Tibial artery (tissue), 4 donors: ENCODE measurements at places on chromosomes 2 and 18.

DNA sequence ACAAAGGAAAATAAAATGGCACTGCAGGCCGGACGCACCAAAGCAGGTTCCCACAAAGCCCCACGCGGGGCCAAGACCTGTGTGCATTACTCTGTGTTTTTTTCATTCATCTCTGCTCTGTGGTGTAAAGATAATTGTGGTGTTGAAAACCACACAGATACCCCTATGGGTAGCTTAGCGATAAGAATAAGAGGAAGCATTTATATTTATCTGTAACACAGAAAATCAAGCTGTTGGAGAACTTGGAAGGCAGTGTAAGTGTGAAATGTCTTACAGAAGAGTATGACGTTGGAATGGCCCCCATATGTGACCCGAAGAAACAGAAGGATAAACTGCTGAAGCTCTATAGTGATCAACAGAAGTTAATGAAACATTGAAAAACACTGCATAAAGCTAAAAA is 20.3 kb upstream of the MARCO start:
- DNase-seq, result no peak

GRCh38 chr2:51528156-51528555 is 496.2 kb upstream of the NRXN1 start:
- DNase-seq, result no peak

- no peak for DNase-seq
Observed at GRCh38 chr2:237271698-237272652, 142.0 kb downstream of the COL6A3 start.

DNA sequence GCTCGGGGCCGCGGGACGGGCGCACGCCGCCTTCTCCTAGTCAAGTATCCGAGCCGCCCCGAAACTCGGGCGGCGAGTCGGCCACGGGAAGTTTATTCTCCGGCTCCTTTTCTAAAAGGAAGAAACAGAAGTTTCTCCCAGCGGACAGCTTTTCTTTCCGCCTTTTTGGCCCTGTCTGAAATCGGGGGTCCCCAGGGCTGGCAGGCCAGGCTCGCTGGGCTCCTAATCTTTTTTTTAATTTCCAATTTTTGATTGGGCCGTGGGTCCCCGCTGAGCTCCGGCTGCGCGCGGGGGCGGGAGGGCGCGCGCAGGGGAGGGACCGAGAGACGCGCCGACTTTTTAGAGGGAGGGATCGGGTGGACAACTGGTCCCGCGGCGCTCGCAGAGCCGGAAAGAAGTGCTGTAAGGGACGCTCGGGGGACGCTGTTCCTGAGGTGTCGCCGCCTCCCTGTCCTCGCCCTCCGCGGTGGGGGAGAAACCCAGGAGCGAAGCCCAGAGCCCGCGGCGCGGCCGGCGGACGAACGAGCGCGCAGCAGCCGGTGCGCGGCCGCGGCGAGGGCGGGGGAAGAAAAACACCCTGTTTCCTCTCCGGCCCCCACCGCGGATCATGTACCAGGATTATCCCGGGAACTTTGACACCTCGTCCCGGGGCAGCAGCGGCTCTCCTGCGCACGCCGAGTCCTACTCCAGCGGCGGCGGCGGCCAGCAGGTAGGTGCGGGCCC is 617 bp downstream of the FOSL2 start:
- peak; percentile 86 for DNase-seq

GRCh38 chr2:181007086-181007837 is 26.9 kb downstream of the UBE2E3 start:
- no peak for DNase-seq

- no peak for DNase-seq
Observed at GRCh38 chr18:9846162-9846925, 39.4 kb upstream of the TXNDC2 start.

GRCh38 chr2:215793747-215794595 is 219.4 kb downstream of the MREG start:
- DNase-seq, result no peak

GRCh38 chr2:177282181-177282641 is 17.7 kb upstream of the NFE2L2 start:
- no peak for DNase-seq

DNA sequence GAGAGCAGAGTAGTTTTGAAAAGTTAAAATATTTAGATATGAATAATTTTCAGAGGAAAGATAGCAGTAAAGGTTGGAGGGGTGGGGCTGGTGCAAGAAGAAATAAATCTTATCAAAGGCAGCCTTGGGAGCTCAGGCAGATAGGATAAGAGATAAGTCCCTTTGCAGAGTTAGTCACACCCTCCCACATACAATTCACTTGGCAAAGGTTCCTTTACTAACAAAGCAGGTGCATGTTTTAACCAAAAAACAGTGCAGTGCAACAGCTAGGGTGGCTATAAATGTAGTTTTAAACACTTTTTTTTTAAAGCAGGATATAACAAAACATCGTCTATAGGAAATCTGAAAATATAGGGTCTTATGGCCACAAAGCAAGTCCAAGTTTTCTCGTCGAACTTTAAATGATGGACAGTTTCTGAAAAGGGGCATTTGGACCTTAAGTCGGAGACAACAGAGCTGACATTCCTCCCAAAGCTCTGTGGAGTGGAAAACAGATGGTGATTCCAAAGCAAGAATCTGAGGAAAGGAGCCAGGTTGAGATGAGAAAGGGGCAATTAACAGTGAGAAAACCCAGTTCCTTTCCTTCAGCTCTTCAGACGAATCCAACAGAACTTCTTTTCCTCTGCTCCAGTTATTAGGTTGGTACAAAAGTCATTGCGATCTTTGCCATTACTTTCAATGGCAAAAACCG is 53.0 kb downstream of the EPHA4 start:
- no peak for DNase-seq

- DNase-seq, result peak; percentile 56
Observed at GRCh38 chr2:47174733-47175361, 19.7 kb upstream of the STPG4 start.

GRCh38 chr2:145067549-145068030 is 547.7 kb upstream of the ZEB2 start:
- DNase-seq, result no peak

- DNase-seq, result no peak
Observed at GRCh38 chr2:102782933-102783332, 21.1 kb downstream of the TMEM182 start.

GRCh38 chr2:60408811-60409530 is 144.5 kb downstream of the BCL11A start:
- DNase-seq, result no peak

DNA sequence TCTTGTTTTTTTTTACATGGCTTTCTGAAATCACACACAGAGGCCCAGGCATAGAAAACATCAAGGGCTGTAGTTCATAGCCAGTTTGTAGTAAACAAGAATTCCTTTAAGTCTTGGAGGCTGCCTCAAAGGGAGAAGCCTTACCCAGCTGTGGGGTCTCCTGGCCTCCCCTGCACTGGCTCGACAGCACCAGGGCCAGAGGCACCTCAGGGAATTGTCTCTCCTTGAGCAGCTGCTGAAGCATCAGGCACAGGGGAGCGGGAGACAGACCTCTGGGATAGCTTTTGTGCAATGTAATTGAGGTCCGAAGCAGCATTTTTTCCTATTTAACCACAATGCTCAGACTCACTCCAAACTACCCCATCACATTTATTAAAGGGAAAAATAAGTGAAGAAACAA is 209.1 kb downstream of the HRH4 start:
- no peak for DNase-seq

DNA sequence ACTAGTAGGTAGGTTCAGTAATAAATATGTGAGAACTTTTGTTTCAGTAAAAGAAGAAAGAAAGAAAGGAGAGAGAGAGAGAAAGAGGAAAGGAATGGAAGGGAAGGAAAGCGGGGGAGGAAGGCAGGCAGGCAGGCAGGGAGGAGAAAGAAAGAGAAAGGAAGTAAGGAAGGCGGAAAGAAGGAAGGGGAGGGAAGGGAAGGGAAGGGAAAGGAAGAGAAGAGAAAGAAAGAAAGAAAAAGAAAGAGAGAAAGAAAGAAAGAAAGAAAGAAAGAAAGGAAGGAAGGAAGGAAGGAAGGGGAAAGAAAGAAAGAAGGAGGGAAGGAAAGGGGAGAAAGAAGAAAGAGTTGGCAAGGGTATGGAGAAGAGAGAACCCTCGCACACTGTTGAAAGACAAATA is 67.6 kb downstream of the CD226 start:
- DNase-seq, result no peak

GRCh38 chr2:145750144-145750543 is 1230.2 kb upstream of the ZEB2 start:
- DNase-seq, result no peak

DNA sequence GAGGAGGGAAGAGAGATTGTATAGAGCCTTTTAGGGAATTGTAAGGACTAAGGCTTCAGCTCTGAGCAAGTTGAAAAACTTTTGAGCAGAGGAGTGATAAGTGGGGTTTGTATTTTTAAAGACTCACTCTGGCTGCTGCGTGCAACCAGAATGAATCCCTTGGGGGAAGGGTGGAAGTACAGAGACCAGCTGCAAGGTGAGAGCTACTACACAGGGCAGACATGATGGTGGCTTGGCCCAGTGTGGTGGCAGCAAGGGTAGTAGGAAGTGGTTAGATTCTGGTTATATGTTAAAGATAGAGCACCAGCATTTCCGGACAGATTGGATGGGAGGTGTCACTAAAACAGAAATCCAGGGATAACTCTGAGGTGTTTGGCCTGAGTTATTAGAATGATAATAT is 10.1 kb upstream of the SESTD1 start:
- no peak for DNase-seq

GRCh38 chr2:178943745-178944144 is 106.2 kb downstream of the CCDC141 start:
- no peak for DNase-seq

- DNase-seq, result peak; percentile 28
Observed at GRCh38 chr2:222861411-222862105, 722 bp downstream of the ACSL3 start.

- no peak for DNase-seq
Observed at GRCh38 chr2:233929352-233930022, 12.3 kb downstream of the TRPM8 start.

DNA sequence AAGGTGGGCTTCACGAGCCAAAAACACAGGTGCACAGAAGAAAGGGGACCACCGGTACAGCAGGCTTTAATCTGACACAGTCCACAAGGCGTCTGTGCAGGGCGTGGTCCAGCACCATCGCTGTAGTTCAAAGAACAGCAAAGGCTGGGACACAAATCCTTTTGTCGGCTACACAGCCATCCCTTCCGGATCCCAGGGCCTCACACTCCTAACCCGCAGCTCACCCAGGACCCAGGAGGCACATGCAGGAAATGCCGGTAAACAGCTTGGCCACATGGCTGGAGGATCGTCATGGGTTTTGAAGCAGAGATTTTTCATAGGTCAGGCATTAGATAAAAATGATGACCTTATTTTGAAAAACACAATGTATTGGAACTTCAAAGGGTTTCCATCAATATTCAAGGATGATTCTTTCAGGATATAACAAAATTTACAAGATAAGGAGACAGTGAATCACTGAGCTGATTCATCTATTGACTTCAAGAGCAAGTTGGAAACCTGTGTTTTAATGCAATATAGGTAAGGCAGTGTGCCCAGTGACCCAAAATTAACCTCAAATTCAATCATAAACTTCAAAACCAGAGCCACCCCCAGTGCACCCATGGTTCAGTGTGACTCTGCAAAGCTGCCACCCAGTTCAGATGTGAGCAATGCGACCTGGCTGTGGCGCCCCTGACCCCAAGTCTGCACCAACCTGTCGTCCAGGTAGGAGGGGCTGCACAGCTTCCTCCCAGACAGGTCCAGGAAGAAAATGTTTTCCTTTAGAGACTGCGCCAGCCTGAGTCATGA is 74.4 kb downstream of the TMEM18 start:
- DNase-seq, result no peak

DNA sequence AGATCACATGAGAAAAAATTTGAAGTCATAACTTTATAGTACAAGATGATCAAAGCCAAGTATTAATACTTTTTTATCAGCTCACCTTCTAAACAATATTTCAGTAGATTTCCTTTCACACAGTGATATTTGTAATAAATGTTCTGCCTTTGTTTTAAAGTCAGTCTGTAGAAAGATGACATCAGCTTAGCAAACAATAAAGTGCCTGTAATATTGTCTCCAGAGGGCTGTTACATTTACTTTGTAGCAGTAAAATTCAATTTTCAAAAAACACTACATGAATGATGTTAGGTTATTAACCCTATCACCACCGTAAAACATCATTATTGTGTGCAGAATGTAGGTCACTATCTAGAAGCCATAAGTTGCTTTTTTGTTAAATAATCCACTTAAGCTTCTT is 49.6 kb downstream of the ZEB2 start:
- no peak for DNase-seq

DNA sequence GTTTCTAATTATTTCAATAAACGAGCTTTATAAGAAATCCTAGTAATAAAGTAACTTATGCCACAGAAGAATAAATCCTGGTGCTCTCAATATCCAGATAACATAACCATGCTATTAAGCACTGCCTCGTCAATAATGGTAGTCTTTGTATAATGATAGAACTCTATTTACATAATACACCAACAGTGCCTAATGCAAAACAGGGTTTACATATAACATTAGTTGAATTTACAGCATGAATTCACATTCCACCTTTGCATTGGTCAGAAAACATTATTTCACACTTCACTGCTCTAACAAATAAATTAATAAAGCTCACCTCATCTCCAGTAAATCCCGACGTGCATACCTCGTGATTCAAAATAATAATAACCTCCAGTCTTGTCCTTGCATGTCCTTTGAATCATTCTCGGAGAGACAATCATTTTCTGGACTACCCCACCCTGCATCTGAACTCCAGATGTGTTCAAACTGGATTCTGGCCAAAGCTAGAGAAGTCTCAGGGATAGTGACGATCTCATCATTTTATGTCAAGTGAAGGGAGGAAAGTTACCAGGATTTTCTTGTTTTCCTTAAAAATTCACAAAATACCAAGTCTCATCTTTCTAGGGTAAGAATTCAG is 189.2 kb downstream of the NCKAP5 start:
- DNase-seq, result no peak

DNA sequence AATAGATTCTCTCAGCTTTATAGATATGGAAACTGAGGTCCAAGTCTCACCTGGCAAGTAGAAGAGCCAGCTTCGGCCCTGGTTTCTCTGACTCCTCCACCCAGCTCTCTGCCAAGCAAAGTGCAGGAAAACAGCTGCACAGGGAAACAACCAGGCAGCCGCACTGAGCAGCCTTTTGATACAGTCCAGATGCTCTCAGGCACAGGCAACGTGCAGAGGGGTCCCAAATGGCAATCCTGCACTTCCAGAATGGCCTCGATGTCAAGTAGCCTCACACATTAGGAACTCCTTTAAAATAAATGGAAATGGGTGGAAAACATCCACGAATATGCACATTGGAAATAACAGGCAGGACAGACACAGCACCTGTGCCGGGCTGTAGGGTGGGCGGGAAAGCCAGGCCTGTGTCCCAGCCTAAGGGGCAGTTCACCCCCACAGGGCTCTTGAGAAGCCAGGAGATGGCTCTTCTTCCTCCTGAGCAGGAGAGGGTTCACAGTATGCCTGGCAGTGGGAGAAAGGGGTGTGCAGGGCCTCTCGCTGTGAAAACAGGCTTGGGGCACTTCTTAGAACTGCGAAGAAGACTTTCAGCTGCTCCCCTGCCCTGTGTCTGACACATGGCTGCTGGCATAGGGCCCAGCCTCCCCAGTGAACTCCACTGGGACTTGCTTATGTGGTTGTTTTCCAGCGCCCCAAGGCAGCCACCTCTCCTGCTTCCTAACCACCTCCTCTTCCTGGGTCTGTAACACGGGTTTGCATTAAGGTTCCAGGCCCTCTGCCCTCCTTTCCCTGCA is 63.9 kb upstream of the TUBA3E start:
- DNase-seq, result no peak
